ENCODE measurements at places on chromosomes 3 and 15. TPM values are rescaled to one million over a fixed set of nuclear protein-coding genes. Genes with fewer than 3 reads are reported as not detected.

GRCh38 chr3:130907966-130908365, 14.1 kb downstream of the ATP2C1 start:
- no peak for DNase-seq

- no peak for DNase-seq
These were observed 4.9 kb downstream of the PLOD2 start for GRCh38 chr3:146156095-146156494.

Gene KBTBD13
- 0.07 TPM for polyA plus RNA-seq

Gene OR5K2
- polyA plus RNA-seq: 1.2 TPM

DNA sequence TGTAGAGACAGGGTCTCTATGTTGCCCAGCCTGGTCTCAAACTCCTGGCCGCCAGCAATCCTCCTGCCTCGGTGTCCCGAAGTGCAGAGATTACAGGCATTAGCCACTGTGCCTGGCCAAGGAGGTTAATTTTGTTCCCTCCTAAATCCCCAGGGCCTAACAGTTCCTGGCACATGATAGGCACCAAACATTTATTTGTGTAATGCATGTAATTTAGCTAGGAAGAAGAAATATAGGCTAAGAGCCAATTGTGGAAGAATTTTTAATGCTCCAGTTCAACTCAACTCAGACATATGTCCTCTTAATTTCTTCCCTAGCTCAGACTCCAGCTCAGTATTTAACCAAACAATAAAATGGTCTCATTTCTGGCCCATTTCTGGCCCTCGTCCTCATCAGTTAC, 7.7 kb upstream of the ZNF592 start:
- no peak for DNase-seq

DNA sequence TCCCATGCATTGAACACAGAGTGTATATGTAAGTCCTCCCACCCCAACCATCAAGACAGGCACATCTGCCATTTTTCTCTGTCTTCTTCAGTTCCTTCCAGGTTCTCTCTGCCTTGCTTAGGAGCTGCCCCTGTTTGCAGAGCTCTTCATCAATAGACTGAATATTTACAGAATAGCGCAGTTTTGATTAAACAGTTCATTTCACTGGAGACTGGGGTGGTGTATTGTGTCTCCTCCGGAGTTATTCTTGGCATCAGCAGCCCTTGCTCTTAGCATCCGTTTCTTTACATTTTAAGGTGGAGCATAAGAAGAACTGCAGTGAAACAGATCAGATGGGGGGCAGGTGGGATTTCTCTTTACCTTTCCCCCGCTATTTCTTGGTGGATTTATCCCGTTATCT, 87.7 kb downstream of the LIPC start:
- DNase-seq: no peak

Gene SEMA3B
- polyA plus RNA-seq: 78.6 TPM

DNA sequence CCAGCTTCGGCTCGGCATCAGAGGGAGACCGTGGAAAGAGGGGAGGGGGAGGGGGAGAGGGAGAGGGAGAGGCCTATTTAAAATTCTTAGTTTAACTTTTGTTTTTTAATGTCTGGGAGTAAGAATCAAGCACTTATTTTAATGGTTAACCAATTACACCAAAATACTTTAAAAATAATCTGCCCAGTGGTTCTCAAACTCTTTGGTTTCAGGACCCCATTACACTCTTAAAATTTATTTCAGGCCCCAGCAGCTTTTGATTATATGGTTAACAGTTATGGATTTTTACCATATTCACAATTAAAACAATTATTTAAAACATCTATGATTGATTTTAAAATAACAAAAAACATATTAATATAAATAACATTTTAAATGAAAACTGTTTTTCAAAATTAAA, 44.5 kb downstream of the NKIRAS1 start:
- DNase-seq: no peak

DNA sequence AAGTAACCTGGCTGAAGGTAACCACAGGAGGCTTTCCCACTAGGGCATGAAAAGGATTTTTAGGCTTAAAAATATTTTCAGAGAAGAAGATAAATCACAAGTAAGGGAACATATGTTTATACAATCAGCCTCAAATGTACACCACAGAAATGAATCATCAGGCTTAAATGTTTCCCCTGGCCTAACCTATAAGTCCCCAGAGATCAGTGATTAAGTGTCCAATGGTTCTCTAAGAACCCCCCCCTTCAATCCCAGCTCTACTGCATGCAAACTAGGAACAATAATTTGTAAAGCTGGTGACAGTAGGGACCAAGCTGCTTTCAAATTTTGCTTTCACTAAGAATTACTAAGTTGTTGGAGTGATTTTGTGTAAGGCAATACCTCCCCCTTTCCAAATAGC, 431.6 kb upstream of the LMCD1 start:
- peak; percentile 43 for DNase-seq

DNA sequence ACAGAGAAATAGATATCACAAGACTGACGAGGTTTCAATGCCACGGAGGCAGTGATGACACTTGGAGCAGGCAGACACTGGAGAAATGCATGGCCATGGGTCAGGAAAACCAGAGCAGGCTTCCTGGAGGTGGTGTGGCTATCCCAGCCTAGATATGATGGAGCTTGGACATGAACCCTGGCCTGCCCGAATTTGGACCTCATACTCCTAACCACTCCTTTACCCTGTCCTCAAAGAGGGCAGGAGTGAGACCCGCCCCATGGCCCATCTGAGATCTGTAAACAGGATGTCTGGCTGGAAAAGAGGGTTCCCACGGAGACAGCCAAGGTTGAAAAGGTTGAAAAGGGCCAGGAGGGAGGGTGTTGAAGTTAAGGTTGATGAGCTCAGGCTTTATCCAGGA, 31.0 kb downstream of the CPN2 start:
- DNase-seq: no peak

DNA sequence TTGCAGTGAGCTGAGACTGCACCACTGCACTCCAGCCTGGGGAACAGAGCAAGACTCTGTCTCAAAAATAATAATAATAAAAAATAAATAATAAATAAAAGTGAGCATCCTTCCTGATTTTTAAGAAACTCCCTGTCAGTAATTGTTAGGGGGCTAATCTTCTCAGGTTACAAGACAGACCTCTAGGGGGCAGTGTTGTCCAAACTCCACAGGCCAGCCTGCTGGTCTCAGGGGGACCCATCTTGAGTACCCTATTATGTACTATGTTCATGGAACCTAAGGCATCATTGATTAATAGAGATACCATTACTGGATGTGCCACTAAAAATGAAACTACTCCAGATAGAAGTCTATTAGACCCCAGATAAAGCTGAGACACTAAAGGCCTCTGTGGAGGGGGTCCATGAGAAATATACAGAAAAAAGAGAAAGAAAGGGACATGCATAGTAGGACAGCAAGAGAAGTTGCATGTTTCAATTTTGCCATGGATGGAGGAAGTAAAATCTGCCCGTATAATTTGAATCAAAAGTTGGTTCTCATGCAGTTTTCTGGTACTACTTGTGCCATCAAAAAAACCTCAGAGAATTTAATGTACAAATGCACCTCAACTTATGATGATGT, 85.5 kb upstream of the CDV3 start:
- no peak for DNase-seq

- no peak for DNase-seq
These were observed 111.1 kb upstream of the CBLB start for GRCh38 chr3:105979961-105980360.
